CD4-positive, alpha-beta T cell treated with Interleukin-2 at 100 ng/mL for 4 hours (primary cell): ENCODE measurements at places on chromosomes 7 and 10.

DNA sequence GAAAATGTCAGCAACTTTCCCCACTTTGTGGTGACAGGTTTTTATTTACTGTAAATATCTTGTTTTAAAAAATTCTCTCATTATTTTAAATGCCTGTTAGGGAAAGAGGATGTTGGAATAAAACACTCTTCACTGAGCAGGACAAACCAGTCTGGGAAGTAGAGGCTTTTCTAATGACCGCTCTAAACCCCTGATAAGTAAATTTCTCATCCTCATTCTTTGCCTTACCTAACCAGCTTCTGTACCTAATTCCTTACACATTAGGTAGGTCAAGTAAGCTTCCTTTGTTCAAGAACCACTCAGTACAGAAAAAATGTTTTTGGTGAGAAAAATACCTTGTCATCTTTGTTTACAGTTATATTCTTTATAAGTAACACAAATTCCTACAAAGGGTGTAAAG is 143.6 kb downstream of the GPR85 start:
- DNase-seq, result no peak

GRCh38 chr7:43516581-43517342 is 66.1 kb upstream of the STK17A start:
- DNase-seq, result no peak

DNA sequence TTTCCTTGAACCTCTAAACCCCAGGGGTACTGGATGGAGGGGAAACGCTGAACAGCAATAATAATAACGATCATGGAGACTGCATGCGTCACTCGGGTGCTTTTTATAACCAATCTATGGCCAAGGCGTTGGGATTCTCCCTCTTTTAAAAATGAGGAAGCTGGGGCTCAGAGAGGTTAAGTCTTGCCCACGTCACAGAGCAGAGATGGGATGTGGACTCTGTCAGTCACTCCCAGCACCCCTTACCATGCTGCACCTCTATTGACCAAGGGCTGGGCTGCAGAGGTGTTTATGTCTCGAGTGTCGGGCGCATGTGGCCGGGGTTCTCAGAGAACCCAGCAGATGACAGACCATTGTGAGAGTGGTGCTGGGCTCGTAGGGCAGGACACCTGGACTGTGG is 129.9 kb downstream of the CDH23 start:
- no peak for DNase-seq

- DNase-seq, result no peak
Measured at GRCh38 chr7:112946350-112946749, 140.3 kb downstream of the GPR85 start.

DNA sequence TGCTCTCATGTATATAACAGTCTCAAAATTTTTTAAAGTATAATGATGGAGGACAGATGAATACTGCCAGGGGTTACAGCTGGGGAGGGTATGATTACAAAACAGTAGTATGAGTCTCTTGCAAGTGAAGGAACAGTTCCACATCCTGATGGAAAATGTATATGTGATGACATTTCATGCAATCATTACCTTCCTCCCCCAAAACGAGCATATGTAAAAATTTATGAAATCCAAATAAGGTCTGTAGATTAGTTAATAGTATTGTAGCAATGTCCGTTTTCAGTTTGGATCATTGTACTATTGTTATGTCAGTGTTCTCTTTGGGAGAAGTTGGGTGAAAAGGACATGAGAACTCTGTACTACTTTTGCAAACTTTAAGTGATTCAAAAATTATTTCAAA is 38.0 kb downstream of the DRGX start:
- DNase-seq, result no peak
